ENCODE measurements at places on chromosomes 12 and 14. TPM values are rescaled to one million over a fixed set of nuclear protein-coding genes. Genes with fewer than 3 reads are reported as not detected.

RIPK3 gene
- polyA plus RNA-seq: 3.8 TPM

FAM90A1 gene
- 0.07 TPM for polyA plus RNA-seq

ANO6 gene
- 14.4 TPM for polyA plus RNA-seq

DEPDC4 gene
- polyA plus RNA-seq: 0.50 TPM
